ENCODE measurements at places on chromosomes 1 and 21.
A peak's percentile ranks its signal among the peaks of the same experiment; 100 is the strongest.

GRCh38 chr1:240341365-240342250 lies 249.9 kb downstream of the FMN2 start:
- no peak for DNase-seq

GRCh38 chr1:205262731-205263171 lies 35.0 kb downstream of the TMCC2 start:
- no peak for DNase-seq

DNA sequence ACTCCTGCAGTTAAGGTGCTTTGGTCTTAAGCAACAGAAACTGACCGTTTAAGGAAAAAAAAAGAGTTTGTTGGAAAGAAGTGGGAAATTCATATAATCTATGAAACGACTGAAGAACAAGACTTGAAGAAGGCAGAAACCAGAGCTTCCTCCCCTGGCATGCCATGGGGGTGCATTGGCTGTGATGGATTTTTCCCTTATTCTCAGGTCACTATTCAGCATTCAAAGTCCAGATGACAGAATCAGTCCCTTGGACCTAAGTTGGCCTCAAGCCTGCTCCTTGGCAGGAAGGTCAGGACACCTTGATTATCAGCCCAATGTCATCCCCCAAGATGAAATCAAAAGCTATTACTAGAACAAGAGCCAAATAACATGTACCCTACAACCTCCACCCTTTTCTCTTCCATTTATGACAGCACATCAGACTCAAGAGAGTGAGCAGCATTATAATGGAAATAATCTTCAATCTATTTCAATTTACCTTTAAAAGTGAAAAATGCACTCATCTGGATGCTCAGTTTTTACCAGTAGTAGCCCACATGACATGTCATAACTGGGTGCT lies 15.8 kb upstream of the TMEM9 start:
- no peak for DNase-seq

DNA sequence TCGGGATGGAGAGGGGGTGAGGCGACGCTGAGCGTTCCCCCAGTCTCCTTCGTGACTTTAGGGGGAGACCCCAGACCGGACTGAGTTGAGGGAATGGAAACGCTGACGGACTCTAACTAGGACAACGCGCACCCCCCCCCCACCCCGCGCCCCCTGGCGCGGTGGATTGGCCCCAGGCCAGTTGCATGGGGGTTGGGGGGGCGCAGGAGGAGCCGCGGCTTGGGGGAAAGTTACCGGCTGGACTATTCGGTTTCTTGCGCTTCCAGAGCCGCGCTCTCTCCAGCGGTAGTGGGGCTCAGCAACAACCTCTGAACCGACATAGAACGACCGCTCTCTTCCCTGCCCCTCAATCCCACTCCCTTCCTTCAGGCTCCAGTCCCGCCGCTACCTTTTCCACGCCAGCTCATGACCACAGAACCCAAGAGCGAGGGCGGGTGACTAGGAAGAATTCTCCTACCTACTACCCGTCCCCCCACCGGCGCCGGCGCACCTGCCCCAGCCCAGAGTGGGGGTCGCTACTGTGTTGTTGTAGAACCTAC lies 694 bp downstream of the ZBTB7B start:
- no peak for DNase-seq

DNA sequence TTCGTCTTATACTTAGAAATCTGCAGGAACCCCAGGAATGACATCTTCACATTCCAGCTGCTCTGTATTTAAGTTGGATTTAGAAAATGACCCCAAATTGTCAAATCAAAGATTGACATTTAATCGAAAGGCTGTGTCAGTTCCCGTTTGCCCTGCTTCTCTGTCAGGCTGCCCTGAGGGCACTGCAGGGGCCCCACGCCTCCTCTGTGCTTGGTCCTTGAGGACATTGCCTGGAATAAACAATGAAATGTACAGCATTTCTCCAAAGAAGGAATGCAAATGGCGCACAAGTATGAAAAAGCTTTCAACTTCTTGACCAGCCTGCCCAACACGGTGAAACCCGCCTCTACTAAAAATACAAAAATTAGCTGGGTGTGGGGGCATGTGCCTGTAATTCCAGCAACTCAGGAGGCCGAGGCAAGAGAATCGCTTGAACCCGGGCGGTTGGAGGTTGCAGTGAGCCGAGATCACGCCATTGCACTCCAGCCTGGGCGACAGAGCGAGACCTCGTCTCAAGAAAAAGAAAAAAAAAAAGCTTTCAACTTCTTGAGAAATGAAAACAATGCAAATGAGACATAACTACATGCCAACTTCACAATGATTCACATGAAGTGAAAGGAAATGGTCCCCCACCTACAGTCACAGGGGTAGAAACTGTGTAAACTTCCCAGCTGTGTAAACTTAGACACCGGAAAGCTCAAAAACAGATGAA lies 3.0 kb downstream of the TMPRSS3 start:
- DNase-seq = no peak

DNA sequence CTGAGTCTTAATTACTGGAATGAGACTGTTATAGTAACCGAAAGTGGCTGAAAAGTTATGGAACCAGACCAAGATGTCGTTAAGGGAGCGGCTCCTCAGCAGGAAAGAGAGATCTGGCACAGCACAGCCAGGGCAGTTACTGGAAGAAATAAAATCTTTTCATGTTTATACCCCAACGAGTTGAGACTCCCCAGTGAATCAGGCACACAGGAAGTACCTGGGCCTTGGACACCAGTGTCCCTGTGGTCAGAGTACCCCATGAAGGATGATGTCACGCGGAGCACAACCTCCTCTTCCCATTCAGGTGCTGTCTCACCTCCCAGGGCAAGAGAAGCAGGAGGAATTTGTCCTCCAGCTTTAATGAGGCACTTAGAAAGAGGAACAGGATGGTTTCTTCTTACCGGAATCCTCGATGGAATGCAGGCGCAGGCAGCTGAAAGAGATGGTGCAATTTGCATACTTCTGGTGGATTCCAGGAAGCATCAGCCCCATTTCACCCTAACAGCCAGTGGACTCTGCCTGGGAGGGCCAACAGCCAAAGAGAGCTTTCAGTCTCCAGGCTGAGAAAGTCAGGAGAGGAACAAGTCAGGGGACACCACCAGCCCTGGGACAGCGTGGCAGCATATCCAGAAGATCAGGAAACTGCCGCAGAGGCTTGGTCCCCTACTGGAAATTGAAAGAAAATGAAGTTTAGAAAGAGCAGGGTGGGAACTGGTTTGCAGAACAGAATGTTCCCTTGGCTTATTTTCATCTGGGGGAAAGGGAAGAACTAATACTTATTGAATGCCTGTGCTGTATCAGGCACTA lies 35.9 kb upstream of the CTTNBP2NL start:
- DNase-seq = no peak

- no peak for DNase-seq
Observed at GRCh38 chr21:34722684-34723300, 54.0 kb downstream of the CLIC6 start.

DNA sequence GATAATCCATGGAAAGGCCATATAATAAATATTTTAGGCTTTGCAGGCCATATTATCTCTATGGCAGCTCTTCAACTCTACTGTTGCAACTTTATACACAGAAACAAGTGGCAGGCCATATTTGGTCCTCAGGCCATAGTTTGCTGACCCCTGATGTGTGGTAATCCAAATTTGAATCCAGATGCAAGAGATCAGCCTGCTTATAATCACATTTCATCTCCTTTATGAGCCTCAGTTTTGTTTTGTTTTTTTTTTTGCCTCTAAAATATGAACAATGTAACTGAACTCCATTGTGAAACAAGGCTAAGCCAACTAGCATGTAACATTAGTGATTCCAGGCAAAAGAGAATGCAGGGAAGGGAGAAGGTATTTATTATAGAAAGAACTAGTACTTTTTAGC lies 81.6 kb downstream of the PRKAA2 start:
- no peak for DNase-seq

GRCh38 chr1:178275553-178275952 lies 181.6 kb downstream of the RASAL2 start:
- no peak for DNase-seq

DNA sequence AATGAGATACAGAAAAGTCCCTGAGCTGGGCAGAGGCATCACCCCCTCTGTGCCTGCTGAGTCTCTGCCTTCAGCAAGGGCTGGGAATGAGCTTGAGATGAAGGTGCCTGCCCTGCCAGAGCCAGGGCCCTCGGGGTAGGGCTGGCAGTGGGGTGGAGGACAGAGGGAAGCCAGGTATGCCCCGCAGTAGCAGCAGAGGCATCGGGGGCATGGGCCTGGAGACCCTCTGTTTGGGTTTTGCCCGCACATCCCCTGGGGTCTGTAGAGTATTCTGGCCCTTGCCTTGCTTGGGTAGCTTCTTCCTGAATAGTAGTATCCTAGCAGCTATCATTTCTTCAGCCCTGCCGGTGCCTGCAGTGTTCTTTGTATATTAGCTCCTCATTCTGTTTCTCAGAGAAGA lies 33.0 kb downstream of the QSOX1 start:
- no peak for DNase-seq

DNA sequence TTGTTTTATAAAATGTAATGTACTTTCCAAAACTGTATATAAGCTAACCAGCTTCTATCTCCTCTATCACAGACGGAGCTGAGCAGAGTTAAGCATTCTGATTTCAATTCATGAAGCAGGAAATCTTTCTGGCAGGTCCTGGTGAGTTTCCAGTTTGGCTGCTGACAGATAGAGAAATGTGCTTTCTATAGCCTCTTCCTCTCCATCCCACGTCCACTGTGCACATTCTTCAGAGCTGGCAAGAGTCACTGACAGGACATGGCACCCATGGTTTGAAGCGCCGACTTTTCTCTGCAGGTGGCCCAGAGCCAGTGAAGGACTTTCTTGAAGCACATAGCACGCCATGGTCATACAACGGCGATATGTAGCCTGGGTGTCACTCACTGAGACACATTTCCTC lies 52.3 kb upstream of the POU2F1 start:
- DNase-seq = no peak

DNA sequence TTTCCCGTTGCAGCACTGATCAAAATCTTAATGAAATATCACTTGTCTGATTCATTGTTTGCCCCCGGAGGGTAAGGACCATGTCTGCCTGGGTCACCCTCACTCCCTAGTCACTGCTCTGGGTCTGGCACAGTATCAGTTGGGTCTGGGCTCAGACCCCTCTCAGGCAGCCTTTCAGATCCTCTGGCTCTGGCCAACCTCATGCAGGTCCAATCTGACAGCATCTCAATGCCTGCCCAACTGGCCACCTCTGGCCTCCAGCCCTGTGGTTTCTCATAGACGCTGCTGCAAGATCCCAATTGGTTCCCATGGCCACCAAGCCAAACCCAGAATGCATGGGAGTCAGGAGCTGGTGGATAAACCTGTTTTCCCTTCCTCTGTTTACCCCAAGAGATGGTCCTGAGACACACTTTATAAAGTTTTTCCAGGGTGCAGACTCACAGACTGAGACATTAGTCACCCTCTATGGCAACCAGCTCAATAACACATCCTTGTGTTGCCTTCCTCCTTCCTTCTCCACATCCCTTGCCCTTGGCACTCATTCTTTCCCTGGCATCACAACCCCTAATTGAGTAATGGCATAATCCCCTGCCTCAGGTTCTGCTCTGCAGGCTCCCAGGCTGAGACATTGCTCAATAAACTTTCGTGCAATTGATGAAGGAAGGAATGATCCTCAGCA lies 199.2 kb downstream of the GRIK3 start:
- DNase-seq = no peak

- DNase-seq = no peak
Observed at GRCh38 chr1:226892524-226892875, 22.1 kb downstream of the PSEN2 start.

GRCh38 chr1:83509301-83509781 lies 489.6 kb downstream of the TTLL7 start:
- no peak for DNase-seq

GRCh38 chr1:40281853-40282252 lies 23.8 kb downstream of the ZMPSTE24 start:
- DNase-seq = peak; percentile 84

DNA sequence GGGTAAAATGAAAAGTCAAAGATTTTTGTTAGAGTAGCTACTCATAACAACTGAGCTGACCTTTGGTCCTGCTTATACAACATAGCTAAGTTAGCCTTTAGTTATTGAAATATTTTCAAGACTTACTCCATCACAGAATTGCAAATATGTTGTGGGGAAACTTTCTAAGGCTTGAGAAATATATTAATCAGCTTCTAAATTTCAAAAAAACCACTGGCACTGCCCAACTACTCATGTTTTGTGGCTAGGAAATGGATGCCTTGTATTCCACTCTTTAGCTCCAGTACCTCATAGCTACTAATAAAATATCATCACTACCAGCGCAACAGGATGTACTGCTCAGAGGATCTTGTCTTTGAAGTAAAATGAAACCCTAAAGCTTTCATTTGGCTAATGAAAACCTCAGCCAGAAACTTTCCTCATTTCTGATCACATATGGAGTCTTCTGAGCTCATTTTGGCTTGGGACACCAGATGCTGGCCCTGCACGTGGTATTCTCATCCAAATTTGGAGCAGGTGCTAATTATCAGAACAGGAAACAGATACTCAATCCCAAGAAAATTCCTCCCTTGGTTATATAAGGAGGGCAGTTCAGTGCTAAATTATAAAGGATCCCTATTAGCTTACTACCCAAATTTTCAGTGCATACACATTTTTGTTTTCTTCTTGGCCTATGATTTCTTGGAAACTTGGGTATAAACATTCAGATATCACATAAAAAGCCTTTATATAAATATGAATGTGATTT lies 690.7 kb downstream of the ADGRL2 start:
- no peak for DNase-seq

- DNase-seq = no peak
Observed at GRCh38 chr1:150551784-150552127, 2.5 kb downstream of the ADAMTSL4 start.

DNA sequence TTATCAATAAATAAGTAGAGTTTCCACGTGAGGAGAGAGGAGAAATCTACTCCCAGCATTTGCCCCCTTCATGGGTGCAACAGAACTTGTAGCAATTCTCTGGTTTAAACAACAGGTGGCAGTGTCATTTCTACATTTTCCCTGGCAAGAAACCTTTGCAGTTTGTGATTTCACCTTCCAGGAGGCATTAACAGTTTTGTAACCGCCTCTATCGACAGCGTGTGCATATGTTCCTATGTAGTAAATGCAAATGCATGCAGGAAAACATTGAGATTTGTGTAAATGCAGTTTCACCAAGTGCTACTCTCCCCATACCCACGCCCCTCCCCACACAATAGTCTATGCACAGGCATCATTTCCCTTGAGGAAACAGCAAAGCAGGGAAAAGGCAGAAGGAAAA lies 494.7 kb downstream of the SMYD3 start:
- peak; percentile 30 for DNase-seq

- DNase-seq = no peak
Observed at GRCh38 chr21:29312981-29313380, 14.3 kb downstream of the BACH1 start.

GRCh38 chr1:14810595-14811361 lies 212.3 kb downstream of the KAZN start:
- DNase-seq = no peak

DNA sequence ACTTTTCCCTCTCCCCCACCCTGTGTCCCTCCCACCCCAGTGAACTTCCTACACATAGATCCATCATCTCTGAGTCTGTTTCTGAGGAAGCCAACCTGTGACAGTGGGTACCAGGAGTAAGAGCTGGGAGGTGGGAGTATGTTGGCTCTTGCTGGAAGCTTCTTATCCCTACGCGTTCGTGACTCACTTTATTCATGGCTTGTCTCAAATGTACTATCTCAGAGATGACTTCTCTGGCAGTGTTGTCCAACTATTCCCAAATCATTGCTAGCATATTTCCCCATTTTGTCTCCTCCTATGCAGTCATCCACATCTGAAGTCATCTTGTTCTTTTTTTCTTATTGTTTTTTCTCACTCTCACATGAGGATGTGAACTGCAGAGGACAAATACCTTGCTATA lies 88.0 kb downstream of the HIVEP3 start:
- DNase-seq = no peak

Data from NCI-H2081 treated with DMSO at 0.1 percent for 48 hours (cell line).